IPS-NIHi11 (cell line): ENCODE measurements at places on chromosomes 16 and 17.
A peak's percentile ranks its signal among the peaks of the same experiment; 100 is the strongest.

DNA sequence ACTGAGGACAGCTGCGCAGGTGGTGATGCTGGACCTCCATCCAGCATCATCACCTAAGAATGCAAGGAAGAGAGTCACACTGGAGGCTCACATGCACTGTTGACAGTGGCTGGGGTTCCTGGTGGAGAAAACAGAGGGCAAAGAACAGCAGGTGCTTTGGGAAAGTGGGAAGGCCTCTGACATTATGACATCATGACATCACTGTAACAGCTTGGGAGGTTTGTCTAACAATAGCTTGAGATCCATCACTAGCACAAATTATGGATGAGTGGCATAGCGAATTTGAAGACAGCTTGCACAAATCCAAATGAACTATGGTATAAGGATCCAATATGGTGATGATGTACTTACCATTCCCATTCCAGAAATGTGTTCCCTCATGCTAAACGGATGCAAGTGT lies 226.5 kb upstream of the MPHOSPH6 start:
- DNase-seq, result no peak

GRCh38 chr16:66810391-66810790 lies 9.0 kb upstream of the TERB1 start:
- no peak for DNase-seq

DNA sequence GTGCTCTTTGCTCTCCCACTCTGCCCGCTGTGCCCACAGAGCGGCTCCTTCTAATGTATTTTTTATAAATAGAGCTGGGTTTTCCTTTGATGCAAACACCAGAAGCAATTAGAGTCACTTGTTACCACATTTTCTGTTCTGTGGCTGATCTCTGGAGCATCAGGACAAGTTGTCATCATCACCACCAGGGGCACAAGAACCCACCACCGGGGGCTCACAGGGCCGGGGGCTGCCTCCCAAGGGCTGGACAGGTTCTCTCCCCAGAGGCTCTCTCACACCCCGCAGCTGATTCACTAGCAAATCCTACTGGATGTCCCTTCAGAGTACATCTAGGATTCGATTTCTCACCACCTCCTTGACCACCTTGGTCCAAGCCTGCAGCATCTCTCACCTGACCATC lies 18.5 kb downstream of the C16orf82 start:
- DNase-seq, result peak; percentile 53

DNA sequence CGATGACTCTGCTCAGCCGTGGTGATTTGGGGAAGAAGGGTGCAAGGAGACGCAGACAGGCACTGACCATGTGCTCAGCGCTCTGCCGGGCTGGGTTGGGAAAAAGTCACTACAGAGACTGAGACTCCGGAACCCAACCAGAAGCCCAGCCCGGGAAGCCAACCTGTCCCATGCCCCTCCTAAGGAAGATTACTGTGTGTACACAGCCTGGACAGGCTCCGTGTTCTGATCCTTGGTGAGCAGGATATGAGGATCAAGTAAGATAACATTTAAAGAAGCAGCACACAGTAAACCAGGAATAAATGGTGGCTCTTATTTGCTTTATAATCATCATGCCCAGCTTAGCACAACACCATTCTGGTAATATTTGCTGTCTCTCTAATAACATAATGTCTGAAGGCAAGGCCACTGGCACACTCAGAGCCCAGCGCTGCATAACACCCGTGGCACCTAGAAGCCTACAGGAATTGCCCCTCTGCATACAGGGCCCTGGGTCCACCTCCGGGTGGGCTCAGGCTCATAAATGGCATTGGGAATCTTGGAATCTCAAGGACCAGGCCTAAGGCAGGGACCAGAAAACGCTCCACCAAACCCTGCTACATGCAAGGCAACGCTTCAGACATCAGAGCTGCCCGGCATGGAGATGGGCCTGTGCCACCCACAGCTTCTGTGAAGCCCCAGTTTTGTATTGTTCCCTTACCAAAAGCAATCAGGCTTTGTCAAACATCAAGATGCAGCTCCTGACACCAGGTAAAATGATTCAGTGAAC lies 113.5 kb downstream of the DYNLRB2 start:
- DNase-seq, result no peak

- no peak for DNase-seq
These were observed 64.5 kb downstream of the TANGO6 start for GRCh38 chr16:68907781-68908181.

GRCh38 chr16:27879601-27880247 lies 183.8 kb downstream of the GSG1L start:
- no peak for DNase-seq

DNA sequence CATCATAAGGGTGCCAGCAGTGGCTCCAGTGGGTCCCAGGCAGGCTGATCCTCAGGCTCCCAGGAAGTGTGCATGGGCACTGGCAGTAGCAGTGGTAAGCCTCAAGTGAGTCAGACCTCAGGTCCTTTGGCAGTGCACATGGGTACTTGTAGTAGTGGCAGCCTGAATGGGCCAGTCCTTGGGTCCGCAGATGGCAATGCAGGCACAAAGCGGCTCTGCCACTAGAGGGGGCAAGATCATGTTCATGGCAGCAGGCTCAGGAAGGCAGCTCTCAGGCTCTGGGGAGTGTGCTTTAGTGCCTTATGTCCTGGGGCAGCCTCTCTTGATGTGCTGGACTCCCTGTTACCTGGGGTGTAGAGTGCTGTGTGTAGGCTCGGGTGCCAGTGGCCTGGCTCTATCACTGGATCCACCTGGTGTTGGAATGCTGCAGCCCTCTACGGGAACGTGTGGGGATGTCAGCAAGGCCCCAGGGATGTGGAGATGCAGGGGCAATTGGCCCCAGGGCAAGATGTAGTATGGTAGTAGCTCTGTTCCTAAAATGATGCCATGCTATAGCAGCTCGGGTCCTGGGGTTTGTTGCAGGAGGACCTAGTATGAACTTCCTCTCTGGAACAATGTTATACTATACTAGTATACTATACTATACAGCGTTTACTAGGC lies 11.0 kb downstream of the ACSM3 start:
- DNase-seq, result peak; percentile 85

- DNase-seq, result no peak
These were observed 32.0 kb downstream of the KSR1 start for GRCh38 chr17:27488231-27488630.

DNA sequence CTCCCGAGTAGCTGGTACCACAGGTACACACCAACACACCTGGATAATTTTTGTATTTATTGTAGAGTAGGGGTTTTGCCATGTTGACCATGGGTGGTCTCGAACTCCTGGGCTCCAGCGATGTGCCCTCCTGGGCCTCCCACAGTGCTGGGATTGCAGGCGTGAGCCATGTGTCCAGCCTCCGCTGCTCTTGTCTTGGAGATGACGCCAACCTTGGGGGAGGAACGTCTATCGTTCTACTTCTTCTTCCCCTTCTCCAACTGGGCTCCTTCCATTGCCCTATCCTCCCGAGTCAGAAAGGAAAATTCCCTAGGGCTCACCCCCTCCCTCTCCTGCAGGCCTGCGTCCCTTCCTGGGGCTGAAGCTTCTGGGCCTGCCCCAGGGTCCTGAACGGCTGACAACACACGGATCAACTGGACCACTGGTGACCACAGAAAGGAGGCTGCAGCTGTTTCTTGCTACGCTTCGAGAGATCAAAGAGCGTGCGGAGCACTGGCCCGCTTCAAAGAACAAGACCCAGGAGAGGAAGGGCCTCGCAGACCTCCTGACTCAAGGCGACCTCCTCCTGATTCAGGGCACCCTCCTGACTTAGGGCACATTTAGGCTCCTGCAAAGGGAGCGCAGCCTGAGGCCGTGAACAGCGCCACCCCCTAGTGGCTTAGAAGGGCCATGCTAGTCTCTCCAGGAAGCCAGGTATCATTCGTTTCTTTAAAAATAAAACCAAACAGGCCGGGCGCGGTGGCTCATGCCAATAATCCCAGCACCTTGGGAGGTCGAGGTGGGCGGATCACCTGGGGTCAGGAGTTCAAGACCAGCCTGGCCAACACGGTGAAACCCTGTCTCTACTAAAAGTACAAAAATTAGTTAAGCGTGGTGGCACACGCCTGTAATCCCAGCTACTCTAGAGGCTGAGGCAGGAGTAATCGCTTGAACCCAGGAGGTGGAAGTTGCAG lies 48.5 kb upstream of the HELZ start:
- DNase-seq, result peak; percentile 80

GRCh38 chr17:7356072-7356549 lies 1.2 kb downstream of the TMEM95 start:
- DNase-seq, result peak; percentile 88

DNA sequence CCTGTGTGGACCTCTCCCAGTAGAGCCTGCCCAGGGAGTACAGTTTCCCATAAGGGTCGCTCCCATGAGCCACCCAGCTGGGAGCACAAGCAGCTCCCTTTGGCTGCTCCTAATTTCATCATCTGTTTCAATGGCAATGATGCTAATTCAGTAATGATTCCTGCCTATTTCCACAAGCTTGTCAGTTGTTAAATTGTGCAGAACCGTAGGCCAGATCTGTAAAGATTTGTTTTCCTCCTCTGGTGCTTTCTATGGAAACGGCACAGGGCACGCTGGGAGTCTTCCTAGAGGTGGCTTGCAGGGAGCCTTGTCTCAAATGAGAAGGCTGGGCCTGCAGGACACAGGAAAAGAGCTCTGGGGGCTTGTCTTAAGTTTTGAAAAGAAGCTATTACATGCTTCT lies 223.7 kb downstream of the CBLN1 start:
- DNase-seq, result no peak

DNA sequence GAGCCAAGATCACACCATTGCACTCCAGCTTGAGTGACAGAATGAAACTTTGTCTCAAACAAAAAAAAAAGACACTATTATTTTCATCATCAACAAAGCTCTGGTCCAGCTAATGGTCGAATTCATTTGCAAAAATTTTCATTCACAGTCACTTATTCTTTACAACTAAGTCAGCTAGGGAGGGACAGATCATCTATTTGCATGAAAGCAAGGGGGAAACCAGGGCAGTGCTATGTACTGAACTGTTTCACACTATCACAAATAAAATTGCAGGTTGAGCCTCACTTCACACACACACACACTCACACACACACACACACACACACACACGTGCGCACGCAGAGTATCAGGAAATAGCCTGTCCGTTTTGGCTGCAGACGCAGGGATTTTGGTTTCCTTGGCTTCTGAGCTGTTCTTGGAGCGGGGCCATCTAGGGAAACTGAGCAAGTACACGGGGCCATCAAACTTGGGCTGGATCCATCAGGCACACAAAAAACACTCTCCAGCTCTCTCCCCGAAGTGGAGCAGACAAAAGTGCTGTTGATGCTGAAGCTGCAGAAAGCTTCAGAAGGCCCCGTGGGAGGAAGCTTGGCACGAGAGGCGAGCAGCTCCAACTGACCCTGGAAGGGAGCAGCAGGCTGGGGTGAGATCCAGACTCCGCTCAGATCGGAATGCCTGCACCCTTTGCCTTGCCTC lies 44.3 kb upstream of the HELZ start:
- no peak for DNase-seq

- DNase-seq, result no peak
These were observed 3.6 kb upstream of the ZMYND15 start for GRCh38 chr17:4735876-4736651.
